Stimulated activated CD4-positive, alpha-beta T cell treated with anti-CD3 and anti-CD28 coated beads, Interleukin-15, amount 100 ng/mL, for 1 hour (primary cell): ENCODE measurements at places on chromosomes 3 and 15.

- no peak for DNase-seq
Observed at GRCh38 chr15:81108427-81108826, 25.6 kb upstream of the CFAP161 start.

DNA sequence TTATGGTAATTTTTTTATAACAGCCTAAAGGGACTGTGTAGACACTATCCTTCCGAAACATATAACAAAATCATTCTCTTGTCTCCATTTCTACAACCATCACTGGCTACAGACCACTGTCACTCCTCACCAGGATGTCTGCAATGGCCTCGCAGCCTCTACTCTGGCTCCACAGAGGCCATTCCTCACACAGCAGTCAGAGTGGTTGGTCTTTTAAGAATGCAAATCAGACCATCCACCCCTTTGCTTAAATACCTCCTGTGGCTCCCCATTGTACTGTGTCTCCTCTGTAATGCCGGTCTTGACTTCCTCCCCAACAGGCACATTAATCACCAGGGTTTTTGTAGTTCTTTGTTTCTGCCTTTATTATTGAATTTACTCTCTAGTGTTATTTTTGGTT is 344.8 kb downstream of the ERC2 start:
- DNase-seq = no peak

- no peak for DNase-seq
Observed at GRCh38 chr3:106920609-106921008, 456.6 kb upstream of the CCDC54 start.

GRCh38 chr15:35858707-35859106 is 312.7 kb upstream of the DPH6 start:
- no peak for DNase-seq

DNA sequence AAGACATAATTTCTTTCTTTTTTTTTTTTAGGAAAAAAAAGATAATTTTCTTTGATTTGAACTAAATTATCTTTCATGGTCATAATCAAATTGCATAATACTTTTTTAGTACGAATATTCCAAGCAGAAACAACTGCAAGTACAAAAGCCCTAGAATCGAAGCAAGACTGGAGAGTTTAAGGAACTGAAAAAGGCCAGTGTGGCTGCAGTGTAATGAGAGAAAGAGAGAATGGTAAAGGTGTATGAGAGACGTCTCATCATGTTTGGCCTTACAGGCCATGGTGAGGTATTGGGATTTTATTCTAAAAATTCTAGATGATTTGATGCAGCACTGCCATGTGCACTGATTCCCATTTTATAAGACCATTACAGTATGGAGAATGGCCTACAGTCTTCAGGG is 180.9 kb downstream of the SUCNR1 start:
- no peak for DNase-seq

GRCh38 chr3:187807086-187807862 is 62.0 kb upstream of the BCL6 start:
- DNase-seq = no peak

DNA sequence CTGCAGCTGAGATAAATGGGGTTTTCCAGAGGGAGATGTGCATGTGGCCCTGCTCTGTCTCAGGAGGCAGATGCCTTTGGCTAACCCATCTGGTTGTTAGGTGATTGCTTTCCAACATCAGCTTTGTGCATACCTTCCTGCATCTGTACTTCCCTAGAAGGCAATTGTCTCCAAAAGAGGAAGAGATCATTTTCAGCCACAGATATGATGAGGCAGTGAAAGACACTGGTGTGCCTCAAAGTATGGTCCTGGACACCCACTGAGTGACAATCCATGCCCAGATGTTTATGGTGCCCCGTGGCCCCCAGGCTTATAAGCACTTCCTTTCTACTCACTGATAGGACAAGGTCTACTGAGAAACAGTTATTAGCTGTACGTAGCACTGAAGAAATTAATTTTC is 117.5 kb upstream of the NR2F2 start:
- DNase-seq = no peak

DNA sequence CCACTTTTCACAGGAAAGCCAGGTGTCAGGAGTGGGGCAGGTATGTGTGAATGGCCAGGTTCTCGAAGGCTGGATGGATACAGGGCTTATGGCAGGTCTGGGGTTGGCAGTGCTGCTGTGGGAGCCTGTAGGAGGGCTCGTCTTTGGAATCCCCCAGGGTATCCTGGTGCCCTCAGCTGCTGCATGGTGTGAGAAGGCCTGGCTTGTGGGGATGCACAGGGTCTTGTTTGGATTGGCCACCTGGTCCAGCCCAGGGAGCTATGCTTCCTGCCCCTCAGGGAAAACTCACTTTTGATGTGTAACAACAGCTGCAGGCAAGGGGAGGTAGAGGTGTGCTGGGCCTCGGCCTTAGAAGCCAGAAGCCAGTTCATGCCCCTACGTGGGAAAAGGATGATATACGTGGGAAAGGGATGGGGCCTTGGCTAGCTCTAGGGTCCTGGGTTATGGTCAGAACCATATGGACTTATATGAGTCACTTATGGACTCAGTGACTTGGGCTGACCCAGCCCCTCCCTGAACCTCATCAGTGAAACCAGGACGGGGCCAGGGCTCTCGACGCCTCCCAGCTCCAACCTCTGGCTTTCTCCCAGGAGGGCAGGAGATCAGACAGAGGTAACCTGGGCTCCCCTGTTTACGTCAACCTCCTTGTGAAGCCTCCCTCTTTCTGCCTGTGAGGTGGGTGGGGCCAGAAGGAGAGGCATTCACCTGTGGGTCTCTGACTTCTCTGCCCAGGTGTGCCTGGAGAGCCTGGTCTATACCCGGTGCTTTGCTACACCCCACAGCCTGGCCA is 37.8 kb upstream of the CSPG4 start:
- no peak for DNase-seq

DNA sequence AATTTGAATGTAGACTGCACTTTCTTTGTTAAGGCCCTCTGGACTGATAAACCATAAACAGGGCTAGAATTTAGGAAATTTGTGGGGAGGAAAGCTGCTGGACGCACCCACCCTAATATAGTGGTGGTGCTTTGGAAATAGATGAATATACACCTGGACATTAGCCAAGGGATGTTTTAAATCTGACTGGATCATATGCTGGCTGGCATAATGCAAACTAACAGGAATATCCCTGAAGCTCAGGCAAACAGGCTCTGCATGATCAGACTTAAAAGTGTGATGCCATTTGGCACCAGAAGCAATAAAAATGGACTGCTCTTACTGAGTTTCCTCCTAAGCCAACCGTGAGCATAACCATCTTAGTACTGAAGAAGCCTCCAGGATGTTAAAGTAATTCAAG is 465.8 kb upstream of the ROBO1 start:
- DNase-seq = no peak

GRCh38 chr15:67134067-67134838 is 68.9 kb downstream of the SMAD3 start:
- DNase-seq = no peak

DNA sequence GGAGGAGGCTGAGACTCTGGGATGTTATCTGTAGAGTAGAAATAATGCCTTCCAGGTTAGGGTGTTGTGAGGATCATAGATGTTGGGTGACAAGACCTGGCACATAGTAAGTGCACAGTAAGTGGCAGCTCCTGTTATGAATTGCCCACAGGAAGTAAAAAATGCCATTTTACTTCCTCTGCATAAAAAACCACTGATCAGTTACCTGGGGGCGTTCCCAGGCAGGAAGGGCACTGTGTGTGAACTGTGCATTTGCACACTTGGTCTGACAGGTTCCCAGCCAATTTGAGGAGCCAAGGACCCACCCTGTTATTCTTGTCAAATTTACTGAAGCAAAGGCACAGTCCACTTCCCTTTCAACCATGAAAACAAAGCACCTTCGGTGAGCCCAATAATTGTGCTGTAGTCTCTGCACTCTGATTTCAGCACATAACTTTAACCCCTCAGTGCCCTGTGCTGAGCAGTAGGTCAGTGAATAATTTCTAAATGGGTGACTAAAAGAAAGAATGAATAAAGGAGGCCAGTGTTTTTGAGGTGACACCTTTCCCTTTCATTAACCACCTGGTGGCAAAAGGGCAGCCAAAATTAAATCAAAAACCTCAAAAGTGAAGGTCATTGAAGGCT is 85.8 kb upstream of the ARHGEF3 start:
- no peak for DNase-seq

DNA sequence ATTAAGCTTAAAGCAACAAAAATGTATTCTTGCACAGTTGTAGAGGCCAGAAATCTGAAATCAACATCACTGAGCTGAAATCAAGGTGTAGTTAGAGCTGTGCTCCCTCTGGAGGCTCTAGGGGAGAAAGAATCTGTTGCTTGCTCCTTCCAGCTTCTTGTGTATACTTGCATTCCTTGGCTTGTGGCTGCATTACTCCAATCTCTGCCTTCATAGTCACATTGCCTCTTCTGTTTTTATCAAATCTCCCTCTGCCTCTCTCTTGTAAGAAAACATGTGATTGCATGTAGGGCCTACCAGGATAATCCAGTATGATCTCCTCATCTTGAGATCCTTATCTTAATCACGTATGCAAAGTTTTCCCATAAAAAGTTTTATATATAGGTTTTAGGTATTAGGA is 487.9 kb upstream of the SGO1 start:
- no peak for DNase-seq

DNA sequence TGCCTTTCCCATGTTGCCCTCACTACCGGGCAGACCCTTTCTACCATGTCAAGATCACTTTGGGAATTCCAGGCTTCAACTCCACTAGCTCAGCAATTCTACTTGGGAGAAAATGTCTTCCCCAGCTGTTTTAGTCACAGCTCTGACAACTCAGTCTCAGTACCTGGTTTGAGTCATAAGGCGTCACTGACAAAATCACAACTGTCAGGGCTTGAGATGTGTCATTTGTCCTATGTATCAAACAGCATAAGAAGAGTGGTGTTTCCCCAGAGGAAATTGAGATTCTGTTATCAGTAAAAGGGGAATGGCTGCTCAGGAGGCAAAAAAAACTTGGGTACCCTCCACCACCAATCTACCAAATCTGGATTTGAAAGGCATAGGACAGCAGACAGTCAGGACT is 594.9 kb upstream of the SUCLG2 start:
- no peak for DNase-seq
